ENCODE measurements at places on chromosomes 2 and 18.

DNA sequence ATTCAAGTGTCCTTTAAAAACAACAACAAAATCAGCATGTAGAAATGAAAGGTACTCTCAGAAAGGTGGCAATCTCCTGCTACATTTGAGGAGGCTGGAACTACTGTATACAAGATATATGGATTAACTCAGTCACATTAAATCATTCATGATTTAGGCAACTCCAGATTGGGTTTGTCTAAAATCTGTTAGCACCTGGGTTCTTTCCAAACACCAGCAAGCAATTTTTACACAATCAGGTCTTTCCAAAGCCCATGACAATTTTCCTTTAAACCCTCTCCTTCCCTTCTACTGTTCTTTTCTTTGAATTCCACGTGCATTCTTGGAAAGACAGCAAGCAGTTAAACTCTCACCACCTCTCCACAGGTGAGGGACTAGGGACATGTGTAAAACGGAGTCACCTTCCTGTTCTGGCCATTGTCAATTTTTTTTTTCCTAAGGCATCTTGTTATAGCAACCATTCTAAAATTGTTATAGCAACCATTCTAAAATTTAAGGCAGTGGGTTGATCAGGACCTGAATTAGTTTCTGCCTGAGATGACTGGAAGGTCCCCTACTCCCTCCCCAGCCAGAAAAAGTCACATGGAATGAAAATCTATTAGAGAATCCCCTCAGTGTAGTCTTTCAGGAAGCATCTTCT is 113.9 kb downstream of the ANKRD44 start:
- peaks cover 4% of the 10 kb centered on the region for H3K4me1 ChIP-seq
- no peak overlapping the region for H3K27ac ChIP-seq

DNA sequence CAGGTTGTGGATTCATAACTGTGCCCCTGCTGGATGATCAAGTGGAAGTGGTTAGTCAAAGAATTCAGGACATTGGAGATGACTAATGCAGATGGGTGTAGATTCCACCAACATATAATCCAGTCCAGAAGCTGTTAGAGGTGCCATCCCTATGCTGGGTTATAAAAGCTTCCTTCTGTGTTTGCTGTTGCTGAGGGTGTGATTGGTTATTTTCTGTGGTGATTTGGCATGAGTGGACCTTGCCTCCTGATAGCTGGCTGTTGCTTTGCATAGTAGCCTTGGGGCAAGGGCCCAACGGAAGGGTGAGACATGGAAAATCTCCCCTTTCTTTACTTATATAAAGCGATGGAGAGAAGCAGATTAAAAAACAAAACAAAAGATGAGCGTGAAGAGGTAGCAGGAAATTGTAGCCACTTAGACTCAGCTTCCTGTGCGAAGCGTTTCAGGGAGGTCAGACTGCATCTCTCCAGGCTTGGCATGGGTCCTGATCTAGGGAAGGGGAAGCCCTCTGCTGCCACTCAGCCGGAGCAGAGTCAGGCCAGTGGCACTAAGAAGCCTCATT is 190.4 kb downstream of the FMNL2 start:
- no peak for DNase-seq
- H3K4me3 ChIP-seq, result no peak overlapping the region

DNA sequence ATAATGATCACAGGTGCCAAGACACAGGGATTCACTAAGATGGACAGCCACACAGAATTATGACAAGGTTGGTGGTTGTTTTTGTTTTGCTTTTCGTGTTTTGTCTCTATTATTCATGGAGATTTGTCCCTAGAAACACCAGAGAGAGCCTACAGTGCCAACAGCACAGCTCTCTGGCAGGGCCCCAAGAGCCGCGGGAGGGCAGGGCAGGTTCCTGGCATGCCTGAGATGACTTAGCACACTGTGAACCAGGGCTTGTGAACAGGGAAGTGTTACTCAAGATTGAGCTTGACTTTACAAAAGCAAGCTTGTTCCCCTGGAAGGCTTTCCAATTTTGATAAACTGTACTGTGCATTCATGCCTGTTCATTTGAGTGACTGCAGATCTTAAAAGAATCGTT is 437.4 kb upstream of the SALL3 start:
- peaks cover 8% of the 10 kb centered on the region for H3K27me3 ChIP-seq
- no peak overlapping the region for H3K27ac ChIP-seq
- H3K36me3 ChIP-seq, result peaks cover 28% of the 10 kb centered on the region
- DNase-seq, result no peak
- no peak overlapping the region for H3K4me3 ChIP-seq
- H3K4me1 ChIP-seq, result no peaks in the 10 kb centered on the region

DNA sequence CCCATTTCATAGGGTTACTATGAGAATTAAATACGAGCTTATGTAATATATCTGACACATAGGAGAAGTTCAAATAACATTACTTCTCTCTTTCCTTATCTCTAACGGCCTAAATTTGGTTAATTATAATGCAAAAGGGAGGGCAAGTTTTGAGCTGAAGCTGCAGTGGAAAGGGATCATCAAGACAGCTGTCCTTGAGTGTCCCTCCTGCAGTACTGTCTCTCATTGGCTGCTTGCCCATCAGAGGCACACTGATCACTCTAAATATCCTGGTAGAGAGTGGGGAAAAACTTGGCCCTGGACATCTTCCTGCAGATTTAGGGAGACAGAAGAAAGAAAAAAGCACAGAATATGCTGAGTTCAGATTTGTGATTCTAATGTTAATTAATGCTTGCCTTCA is 186.0 kb downstream of the CAMKMT start:
- H3K4me1 ChIP-seq, result peaks cover 5% of the 10 kb centered on the region
- no peak overlapping the region for H3K4me3 ChIP-seq
- H3K27me3 ChIP-seq, result peaks cover 2% of the 10 kb centered on the region
- no peak overlapping the region for H3K27ac ChIP-seq
- H3K36me3 ChIP-seq, result no peaks in the 10 kb centered on the region

GRCh38 chr2:126653109-126653508 is 2.8 kb upstream of the GYPC start:
- H3K4me1 ChIP-seq, result peaks cover 29% of the 10 kb centered on the region
- no peak overlapping the region for H3K27ac ChIP-seq
- peaks cover 4% of the 10 kb centered on the region for H3K36me3 ChIP-seq
- H3K27me3 ChIP-seq, result peaks cover 14% of the 10 kb centered on the region
- no peak for DNase-seq

DNA sequence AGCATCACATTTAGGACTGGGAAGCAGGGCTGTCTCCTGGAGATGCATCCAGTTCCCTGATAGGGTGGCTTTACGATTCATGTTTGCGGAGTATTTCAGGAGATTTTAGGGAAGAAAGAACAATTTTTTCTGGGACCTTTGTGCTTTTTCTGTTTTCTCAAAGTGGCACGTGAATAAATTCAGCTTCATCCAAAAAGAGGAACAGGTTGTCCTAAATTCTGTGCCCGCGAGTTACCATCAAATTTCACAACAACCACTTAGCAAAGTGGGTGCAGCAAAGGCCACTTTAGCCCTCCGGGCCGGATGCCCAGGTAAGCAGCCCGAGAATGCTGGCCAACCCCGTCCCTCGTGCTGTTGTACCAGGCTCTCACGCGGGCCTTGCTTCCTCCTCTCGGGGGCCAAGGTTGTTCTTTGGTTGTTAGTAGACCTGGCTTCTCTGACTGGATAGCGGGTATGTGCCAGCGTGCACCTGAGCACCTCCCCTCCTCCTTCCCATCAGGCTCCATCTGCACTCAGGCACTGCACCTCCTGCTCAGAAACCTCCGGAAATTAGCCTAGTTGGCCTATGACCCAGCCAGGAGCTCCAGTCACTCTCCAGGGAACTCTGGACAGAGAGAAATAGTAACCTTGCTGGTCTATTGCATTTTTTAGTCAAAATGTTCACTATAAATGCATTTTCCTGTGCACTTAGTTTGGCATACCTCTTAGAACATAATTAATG is 83.0 kb downstream of the CMPK2 start:
- H3K36me3 ChIP-seq, result no peaks in the 10 kb centered on the region
- no peak for DNase-seq
- peaks cover 3% of the 10 kb centered on the region for H3K4me1 ChIP-seq
- H3K27me3 ChIP-seq, result peaks cover 3% of the 10 kb centered on the region

- H3K36me3 ChIP-seq, result no peaks in the 10 kb centered on the region
- no peak overlapping the region for H3K27ac ChIP-seq
- DNase-seq, result no peak
- H3K4me3 ChIP-seq, result no peak overlapping the region
- H3K4me1 ChIP-seq, result peaks cover 2% of the 10 kb centered on the region
Measured at GRCh38 chr18:23049698-23050373, 85.4 kb upstream of the CABLES1 start.

GRCh38 chr2:237509905-237510304 is 22.9 kb downstream of the MLPH start:
- no peak for DNase-seq
- no peaks in the 10 kb centered on the region for H3K36me3 ChIP-seq
- peaks cover 5% of the 10 kb centered on the region for H3K27me3 ChIP-seq
- H3K4me1 ChIP-seq, result no peaks in the 10 kb centered on the region
